SK-N-SH (cell line): ENCODE measurements at places on chromosomes 1 and 21.

GRCh38 chr1:162670928-162671663 is 38.8 kb downstream of the DDR2 start:
- DNase-seq: no peak

GRCh38 chr1:104761961-104762570 is 1012.4 kb downstream of the AMY1C start:
- DNase-seq: peak; percentile 11

DNA sequence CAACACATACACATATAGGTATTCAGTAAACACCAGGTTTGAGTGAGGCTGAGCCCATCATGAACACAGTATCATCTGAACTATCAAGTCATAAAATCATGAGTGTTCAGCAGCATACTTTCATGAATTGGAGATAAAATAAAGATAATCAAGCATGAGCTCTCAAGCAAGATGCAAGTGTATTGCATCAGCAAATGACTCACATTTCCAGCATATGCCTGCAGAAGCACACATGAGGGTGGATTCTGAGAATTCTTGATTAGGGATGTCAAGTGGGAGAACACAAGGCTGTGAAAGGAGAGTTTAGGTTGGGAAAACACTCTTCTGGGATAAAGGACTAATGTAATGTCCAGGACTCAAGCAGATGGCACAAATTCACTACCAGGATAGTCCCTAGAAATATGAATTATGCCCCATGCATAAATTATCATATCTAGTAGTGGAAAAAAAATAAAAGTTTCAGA is 299.2 kb downstream of the SRGAP2C start:
- no peak for DNase-seq

- DNase-seq: no peak
Measured at GRCh38 chr21:43188592-43189210, 19.9 kb downstream of the CRYAA start.

GRCh38 chr1:203216274-203217138 is 13.0 kb downstream of the CHIT1 start:
- DNase-seq: peak; percentile 74

DNA sequence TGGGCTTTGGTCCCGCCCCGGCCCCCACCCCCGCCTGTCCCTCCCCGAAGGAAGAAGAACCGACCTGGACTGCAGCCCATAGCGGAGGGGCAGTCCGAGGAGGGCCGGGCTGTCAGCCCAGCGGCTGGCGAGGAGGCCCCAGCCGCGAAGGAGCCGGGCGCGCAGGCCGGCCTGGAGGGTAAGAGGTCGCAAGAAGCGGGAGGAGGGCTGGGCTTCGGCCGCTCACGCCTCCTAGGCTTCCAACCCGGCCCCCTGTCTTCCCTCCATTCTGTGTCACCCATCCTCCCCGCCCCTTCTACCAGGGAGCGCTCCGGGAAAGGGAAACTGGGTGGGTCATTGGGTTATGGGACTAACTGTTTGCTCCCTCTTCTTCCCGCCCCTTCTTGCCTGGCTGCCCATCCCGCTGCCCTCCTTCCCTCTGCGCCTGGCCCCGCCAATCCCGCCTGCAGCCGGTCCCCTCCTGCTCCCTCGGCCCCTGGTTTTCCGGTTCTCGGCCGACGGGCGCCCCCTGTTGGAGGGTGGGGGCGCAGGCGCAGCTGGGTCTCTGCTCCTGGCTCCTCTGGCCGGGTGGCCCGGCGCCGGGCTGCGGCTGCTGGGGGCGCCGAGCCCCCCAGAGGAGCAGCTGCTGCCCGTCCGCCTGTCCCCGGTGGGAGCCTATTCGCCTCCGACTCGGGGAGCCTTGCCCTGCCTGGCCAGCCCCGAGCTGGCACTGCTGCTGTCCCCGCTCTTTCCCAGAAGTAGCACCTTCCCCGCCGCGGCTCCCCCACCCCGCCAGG is 2.4 kb downstream of the RUSC1 start:
- DNase-seq: peak; percentile 94

- no peak for DNase-seq
Measured at GRCh38 chr1:92511541-92511940, 24.8 kb upstream of the GFI1 start.

DNA sequence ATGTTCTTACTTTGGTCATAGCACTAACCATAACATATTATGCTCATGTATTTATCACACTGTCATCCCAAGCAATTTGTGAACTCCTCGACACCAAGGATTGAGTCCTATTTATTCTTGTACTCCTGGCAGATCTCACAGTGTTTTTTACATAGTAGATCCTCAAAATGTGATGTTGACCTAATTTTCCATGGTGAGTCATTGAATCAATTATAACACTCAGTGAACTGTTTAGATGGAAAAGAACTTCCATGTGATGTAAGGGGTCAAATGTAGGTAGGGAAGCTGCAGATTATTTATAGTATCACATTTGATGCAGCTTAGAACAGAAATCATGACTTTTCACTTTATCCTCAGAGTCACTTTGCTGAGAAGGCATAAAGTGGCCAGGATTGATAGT is 281.9 kb upstream of the ADAMTS5 start:
- no peak for DNase-seq

DNA sequence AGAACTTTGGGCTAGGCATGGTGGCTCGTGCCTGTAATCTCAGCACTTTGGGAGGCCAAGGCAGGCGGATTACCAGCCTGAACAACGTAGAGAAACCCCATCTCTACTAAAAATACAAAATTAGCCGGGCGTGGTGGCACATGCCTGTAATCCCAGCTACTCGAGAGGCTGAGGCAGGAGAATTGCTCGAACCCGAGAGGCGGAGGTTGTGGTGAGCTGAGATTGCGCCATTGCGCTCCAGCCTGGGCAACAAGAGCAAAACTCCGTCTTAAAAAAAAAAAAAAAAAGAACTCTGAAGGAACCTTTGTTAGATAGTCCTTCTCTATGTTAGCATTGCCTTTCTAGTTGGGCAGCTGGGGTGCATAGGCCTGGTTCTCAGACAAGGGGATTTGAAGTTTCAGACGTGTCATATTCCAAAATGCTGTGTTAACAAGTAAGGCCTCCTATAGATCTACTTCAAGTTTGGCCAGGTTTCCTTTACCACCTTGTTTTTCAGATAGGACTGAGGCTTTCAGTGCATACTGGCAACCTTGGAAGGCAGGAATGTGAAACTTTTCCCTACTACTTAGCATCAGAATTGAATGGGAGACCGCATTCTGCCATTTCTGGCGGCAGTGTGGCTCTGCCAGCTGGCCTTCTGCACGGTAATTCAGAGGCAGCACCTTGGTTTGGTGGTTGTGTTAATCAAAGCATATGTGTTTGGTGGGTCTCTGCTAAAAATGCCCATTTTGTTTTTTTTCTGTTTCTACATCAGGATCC is 6.1 kb downstream of the UQCRH start:
- no peak for DNase-seq

DNA sequence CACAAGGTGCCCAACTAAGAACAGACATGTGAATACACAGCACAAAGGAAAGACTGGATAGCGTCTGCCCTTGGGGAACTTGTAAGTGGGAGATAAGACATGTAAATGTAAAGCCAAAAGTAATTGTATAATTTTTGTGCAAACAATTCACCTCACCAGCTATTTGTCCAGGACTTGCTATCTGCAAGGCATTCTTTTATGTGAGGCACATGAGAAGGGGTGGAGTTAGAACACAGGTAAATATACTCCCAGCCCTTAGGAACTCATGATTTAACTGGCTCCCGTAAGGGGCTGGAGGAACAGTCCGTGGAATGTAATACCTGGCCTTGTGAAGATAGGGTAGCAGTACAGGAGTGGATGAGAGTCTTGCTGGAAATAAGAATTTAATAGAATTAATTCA is 61.3 kb downstream of the CDK18 start:
- no peak for DNase-seq

- no peak for DNase-seq
Measured at GRCh38 chr1:31505911-31506497, 70.3 kb upstream of the TINAGL1 start.

GRCh38 chr1:6544831-6545230 is 9.5 kb downstream of the NOL9 start:
- no peak for DNase-seq

DNA sequence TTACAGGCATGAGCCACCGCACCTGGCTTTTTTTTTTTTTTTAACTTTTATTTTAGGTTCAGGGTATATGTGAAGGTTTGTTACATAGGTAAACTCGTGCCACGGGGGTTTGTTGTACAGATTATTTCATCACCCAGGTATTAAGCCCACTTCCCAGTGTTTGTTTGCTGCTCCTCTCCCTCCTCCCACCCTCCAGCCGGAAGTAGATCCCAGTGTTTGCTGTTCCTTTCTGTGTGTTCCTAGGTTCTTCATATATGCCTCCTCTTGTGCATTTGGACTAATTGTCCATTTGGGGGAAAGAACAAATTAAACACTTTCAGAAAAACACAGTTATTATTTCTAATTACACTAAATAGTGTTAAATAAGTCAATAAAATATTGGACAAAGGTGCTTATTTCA is 1.1 kb upstream of the SLC2A7 start:
- DNase-seq: no peak

DNA sequence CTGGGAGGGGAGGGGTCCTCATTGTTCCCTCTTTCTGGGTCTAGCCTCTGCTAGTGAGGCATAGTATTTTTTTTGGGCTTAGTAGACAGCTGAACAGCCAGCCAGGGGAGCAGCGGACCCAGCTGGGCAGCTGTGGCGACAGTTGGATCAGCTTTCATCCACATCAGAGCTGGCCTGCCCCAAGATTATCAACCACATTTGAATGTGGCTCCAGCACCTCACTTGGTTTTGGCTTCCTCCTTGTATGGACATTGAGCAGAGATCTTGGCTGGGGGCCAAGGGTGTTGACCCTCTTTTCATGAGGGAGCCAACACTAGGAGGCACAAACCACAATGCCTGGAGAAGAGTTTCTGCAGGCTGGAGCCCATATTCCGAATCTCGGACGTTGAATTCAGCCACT is 25.0 kb downstream of the WNT4 start:
- DNase-seq: peak; percentile 22

GRCh38 chr1:105005594-105006195 is 1256.0 kb downstream of the AMY1C start:
- no peak for DNase-seq

DNA sequence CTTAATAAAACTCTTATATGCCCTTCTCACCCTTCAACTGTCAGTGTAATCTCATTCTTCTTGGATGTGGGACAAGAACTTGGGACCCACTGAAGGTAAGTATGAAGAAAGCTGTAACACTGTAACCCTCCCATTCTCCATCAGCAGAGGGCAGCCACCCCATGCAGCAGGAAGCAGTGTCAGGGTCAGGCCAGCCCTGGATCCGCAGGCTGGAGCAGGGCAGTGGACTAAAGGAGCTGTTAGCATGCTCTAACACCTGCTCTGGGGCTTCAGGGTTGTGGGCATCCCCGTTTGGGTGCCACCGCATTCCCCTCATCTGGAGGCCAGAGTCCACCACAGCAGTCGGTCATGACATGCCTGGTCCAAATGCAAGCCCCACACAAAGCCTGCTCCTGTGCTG is 156.5 kb downstream of the HIVEP3 start:
- no peak for DNase-seq

DNA sequence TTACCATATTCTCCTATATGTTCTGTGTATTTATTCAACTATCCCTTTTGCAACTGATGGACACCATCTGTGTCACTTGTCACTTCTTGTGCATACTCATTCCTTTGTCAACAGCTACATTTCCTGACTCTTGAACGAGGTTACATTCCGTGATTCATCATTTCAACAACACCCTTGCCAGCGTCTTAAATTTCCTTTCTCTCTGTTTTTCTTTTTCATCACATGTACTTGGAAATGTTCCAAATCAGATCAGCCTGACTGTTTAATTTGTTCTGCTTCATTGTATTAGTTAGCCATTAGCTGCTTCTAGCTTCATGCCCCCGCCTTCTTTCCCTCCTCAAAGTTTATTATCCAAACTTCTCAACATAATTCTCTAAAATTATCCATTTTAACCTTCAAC is 173.0 kb downstream of the ADGRL4 start:
- DNase-seq: no peak

- no peak for DNase-seq
Measured at GRCh38 chr21:34878501-34878900, 170.6 kb downstream of the RUNX1 start.

- DNase-seq: no peak
Measured at GRCh38 chr1:18727956-18728355, 97.3 kb downstream of the PAX7 start.
